ENCODE measurements at places on chromosomes 3 and 15. TPM values are rescaled to one million over a fixed set of nuclear protein-coding genes. Genes with fewer than 3 reads are reported as not detected.

- H3K27me3 ChIP-seq, result no peaks in the 10 kb centered on the region
- no peak for DNase-seq
- H3K36me3 ChIP-seq, result no peaks in the 10 kb centered on the region
- H3K4me3 ChIP-seq, result no peak overlapping the region
Measured at GRCh38 chr3:185530856-185531255, 21.5 kb downstream of the LIPH start.

GRCh38 chr3:71308836-71309235 is 274.7 kb downstream of the FOXP1 start:
- H3K4me1 ChIP-seq, result no peaks in the 10 kb centered on the region
- DNase-seq, result no peak
- no peak overlapping the region for H3K4me3 ChIP-seq
- H3K36me3 ChIP-seq, result no peaks in the 10 kb centered on the region
- H3K27me3 ChIP-seq, result no peaks in the 10 kb centered on the region
- H3K27ac ChIP-seq, result no peak overlapping the region

The CIB2 gene
- 3.1 TPM for total RNA-seq

DNA sequence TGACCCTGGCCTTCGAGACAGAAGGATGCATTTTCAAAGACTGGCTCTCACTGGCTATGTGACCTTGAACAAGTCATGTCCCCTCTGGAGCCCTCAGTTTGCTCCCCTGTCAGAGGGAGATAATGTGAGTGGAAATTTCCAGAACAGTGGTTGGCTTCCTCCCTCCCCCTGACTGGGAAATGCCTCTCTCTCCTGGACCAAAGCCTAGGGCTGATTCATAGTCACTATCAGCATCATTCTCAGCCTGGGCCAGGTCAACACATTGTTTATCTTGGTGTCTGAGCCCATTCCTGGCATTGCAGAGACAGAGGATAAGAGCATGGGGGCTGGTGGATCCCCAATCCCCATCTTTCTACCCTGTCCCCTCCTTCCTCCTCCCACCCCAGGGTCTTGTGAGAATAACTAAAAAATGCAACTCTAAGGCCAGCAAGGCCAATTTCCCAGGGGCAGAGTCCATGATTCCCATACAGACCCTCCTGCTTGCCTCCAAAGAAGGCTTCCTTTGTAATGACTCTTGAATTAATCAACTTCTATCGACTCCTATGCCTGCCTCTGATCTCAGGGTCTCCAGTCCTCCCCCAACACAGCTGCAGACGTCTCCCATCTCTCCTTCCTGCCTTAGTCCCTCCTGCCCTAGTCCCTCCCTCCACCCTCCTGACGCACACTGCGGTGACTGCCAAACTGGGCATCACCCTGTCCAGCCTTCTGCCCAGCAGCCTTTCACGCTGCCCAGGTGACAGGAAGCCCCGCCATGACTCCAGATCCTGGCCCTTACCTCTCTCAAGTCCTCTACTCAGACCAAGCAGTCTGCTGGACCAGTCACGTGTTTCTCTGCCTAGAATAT is 35.4 kb upstream of the CORO2B start:
- H3K27me3 ChIP-seq, result no peaks in the 10 kb centered on the region
- H3K4me1 ChIP-seq, result peaks cover 14% of the 10 kb centered on the region
- no peaks in the 10 kb centered on the region for H3K36me3 ChIP-seq

DNA sequence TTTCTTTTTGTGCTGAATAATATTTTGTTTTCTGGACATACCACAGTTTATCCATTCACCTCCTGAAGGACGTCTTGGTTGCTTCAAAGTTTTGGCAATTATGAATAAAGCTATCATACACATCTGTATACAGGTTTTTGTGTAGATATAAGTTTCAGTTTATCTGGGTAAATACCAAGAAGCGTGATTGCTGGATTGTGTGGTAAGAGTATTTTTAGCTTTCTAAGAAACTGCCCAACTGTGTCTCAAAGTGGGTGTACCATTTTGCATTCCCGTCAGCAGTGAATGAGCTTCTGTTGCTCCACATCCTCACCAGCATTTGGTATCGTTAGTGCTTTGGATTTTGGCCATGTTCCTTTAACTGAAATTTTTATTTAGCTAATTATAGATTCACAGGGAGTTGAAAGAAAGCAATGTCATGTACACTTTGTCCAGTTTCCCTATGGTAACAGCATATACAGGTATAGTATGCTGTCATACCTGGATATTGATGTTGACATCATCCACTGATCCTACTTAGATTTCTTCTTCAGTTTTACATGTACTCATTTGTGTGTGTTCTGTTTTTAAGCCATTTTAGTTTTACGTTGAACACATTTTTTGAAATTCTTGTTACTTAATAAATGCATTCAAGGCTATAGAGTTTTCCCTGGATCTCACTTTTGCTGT is 11.9 kb downstream of the ARID3B start:
- H3K4me3 ChIP-seq, result no peak overlapping the region
- no peaks in the 10 kb centered on the region for H3K4me1 ChIP-seq
- no peaks in the 10 kb centered on the region for H3K27me3 ChIP-seq
- H3K36me3 ChIP-seq, result no peaks in the 10 kb centered on the region
- H3K27ac ChIP-seq, result no peak overlapping the region
- DNase-seq, result no peak

DNA sequence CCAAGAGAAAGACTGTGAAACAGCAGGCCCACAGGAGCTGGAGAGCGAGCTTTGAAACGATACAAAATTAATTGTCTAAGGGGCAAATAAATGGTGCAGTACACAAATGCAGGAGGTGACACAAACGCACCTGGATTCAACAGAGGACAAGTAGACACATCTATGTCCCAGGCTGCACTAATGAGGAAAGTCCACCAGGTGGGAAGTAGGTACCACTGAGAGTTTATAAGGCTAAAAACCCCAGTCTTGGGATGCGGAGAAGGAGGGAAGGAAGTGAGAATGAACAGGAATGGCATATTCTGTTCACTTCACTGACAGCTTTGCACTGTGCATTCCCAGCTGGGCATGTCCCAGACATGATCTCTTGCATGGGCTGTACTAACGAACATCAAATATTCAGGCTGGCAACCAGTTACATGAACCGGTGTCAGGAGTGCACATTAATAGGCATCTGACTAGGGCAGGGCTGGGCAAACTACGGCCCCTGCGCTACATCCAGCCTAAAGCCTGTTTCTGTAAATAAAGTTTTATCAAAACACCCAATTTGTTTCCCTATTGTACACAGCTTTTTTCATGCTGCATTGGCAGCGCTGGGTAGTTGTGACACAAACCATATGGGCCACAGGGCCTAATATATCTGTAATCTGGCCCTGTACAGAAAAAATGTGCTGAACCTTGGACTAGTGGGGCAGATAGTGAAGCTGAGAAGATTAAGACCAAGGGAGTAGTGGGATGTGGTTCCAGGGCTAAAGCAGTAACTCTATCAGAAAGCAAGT is 107.0 kb downstream of the IGF2BP2 start:
- H3K27me3 ChIP-seq, result no peaks in the 10 kb centered on the region
- peak; percentile 56 for DNase-seq
- H3K27ac ChIP-seq, result peak overlapping the region; percentile 11
- peaks cover 11% of the 10 kb centered on the region for H3K4me1 ChIP-seq

The PYGO1 gene
- 10.1 TPM for total RNA-seq

GRCh38 chr3:23824699-23825444 is 19.1 kb downstream of the UBE2E1 start:
- H3K36me3 ChIP-seq, result no peaks in the 10 kb centered on the region
- no peaks in the 10 kb centered on the region for H3K4me1 ChIP-seq
- H3K4me3 ChIP-seq, result no peak overlapping the region
- no peak for DNase-seq

DNA sequence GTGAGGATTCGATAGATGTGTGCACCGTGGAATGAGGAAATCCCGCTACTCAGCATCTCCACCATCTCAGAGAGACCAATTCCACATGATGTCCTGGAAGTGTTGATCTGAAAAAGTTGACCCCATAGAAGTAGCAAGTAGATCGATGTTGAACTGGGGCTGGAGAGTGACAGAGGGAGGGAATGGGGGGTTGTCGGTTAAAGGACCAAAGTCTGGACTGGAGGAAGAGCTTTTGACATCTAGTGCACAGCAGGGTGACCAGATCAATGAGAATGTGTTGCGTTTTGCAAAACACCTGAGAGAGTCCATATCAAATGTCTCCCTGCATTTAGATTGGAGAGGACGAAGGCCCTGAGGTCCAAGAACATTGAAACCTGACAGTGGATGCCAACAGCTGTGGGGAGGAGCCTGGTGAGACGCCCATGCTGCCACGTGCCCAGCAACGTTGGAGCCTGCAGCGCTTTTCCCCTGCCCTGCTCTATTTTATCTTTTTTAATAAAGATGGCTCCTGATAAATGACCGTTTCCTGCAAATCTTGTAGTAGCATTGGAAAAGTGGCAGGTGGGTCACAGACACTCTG is 30.1 kb upstream of the RPL32 start:
- no peak overlapping the region for H3K27ac ChIP-seq
- no peaks in the 10 kb centered on the region for H3K36me3 ChIP-seq
- DNase-seq, result no peak
- no peak overlapping the region for H3K4me3 ChIP-seq
- H3K27me3 ChIP-seq, result peaks cover 9% of the 10 kb centered on the region

The SLC28A1 gene
- not detected for total RNA-seq

DNA sequence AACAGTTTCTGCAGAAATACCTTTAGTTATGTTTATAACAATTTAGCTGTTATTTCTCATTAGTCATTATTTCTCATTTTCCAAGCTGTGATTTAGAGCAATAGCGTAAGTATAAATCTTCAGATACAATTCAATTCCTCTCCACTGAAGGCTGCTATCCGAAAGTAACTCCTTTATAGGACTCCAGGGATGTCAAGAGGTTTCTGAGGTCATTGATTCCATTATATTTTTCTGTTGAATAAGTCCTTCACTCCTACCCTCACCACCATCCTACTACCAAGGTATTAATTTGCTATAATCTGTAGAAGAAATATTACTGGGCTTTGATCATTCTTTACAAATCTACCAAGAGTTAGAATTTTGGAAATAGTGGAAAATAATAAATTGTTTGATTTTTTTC is 285.7 kb downstream of the CADM2 start:
- H3K27ac ChIP-seq, result no peak overlapping the region
- H3K27me3 ChIP-seq, result no peaks in the 10 kb centered on the region
- no peaks in the 10 kb centered on the region for H3K36me3 ChIP-seq
- no peak overlapping the region for H3K4me3 ChIP-seq
- H3K4me1 ChIP-seq, result no peaks in the 10 kb centered on the region

DNA sequence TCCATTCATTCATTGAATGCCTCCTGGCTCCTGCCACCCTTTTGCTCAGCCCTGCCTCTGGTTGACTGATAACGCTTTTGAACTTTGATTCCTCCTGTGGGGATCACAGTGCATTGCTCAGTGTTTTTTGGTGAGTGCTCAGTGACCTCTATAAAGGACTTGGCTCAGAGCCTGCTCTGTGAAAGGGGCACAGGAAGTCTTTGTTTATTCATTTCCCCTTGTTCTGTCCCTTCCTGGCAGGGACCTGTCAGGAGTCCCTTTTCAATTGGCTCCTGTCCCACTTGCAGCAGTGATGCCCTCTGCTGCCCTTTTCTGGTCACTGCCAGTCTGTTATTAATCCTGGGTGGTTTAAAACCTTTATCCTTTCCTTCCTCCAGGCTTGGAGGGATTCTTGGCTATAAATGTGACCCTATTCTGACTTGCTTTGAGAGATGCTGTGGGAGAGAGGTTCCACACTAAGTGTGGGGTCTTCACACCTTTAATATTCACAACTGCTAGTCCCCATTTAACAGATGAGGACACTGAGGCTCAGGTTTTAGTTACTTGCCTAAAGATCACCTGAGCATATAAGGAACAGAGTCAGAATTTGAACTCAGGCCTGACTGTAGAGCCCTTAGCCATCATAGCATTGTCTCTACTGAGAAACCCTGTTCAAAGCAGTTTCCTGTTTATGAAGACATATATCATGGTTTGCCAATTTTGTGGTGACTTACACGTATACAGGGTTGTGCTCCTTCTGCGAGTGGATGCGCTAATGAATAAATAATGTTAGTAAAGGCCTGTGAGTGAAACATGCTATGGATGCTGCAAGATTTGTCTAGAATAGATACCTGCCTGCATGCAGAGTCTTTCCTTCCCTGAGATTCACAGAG is 23.2 kb upstream of the TATDN2 start:
- peak; percentile 51 for DNase-seq
- no peak overlapping the region for H3K4me3 ChIP-seq
- H3K27me3 ChIP-seq, result no peaks in the 10 kb centered on the region
- peaks cover 7% of the 10 kb centered on the region for H3K36me3 ChIP-seq
- peaks cover 7% of the 10 kb centered on the region for H3K4me1 ChIP-seq
- no peak overlapping the region for H3K27ac ChIP-seq

DNA sequence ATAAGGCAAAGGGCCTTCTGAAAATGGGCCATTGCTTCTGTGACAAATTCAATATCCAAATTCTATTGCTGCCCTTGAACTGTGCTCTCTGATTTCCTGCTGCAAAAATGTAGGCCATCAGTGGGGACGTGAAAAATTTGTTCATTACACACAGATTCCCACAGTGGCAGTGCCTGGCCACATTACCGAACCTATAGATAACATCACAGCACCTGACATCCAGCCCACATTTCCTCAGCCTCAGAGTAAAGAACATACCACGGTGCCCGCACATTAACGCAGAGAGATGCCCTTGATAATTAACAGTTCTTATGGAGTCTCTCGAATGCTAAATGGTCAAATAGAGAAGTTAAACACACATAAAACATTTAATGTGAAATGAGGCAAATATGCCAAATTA is 931.6 kb upstream of the CFAP20DC start:
- no peak overlapping the region for H3K4me3 ChIP-seq
- no peaks in the 10 kb centered on the region for H3K36me3 ChIP-seq
- DNase-seq, result no peak
- no peak overlapping the region for H3K27ac ChIP-seq
- no peaks in the 10 kb centered on the region for H3K4me1 ChIP-seq
- H3K27me3 ChIP-seq, result no peaks in the 10 kb centered on the region

DNA sequence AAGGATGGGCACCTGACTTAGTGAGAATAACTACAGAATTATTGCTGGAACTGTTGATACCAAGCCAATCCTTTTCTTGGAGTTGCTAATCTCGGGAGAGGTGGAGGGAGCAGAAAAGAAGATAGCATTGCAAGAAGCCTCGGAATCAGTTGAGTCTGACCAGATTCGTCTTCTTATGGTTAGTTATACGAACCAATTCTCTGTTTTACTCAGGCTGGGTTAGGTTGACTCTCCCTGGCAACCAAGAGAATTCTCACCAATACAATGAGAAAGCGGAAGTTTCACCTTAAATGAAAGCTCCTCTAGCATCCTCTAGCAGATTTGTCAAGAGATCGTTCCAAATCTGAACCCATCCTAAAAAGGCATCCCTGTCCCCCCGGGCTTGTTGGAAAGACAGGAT is 43.5 kb upstream of the UBE2E1 start:
- DNase-seq, result no peak
- no peak overlapping the region for H3K27ac ChIP-seq
- H3K4me1 ChIP-seq, result peaks cover 2% of the 10 kb centered on the region
- no peaks in the 10 kb centered on the region for H3K36me3 ChIP-seq

The LYZL4 gene
- total RNA-seq, result not detected

DNA sequence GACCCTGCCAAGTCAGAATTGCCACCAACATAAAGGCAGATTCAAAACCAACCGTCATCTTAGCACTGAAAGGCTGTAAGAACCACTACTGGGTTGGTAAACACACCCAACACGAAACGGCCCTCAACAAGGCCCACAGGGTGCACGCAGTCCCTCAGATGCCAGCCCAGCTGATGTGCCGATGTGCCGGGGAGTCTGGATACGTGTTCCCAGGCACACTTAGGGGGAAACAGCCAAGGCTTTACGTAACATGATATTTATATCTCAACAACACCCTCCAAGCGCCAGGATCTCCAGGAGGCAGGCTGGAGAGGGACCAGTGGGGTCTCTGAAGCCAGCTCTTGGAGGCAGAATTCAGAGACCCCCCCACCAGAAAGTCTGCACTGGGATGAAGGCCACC is 14.2 kb downstream of the POC1A start:
- H3K4me3 ChIP-seq, result no peak overlapping the region
- H3K4me1 ChIP-seq, result no peaks in the 10 kb centered on the region
- no peak for DNase-seq
- no peak overlapping the region for H3K27ac ChIP-seq

Data from fibroblast of lung (primary cell).